ENCODE measurements at places on chromosomes 2 and 18.
A peak's percentile ranks its signal among the peaks of the same experiment; 100 is the strongest.

DNA sequence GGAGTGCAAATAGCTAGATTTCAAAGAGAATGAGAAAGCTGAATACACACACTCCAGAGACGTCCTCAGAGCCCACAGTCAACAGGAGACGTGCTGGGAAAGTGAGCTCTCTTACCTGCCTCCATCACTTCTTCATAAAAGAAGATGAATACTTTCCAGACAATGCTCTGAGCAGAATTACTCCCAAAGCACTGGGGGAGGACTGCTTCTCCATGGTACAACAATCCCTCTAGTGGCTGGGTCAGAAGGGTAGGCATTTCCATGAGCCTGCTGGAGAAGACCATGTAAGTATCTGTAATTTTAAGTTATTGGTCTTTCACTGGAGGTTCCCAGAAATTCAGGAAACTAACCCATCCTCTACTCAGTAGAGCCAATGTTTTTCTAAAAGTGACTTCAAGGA lies 190.3 kb downstream of the RBM43 start:
- no peak for DNase-seq

DNA sequence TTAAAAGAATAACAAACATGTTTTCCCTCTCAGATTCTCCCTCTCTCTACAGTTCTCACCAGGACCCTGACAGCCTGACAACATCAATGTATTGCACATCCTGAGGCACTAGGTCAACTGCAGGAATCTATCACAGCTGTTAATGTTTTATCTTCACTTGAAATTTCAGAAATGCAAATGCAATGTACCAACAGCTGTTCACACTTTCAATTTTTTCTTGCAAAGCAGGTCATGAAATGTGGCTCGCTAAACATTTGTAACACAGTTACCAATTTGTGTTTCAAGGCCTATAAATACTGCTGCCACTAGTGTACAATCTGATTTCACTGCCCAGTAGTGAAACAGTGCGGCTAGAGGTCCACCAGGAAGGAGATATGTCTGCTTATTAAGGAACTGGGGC lies 147.8 kb downstream of the EXOC6B start:
- no peak for DNase-seq

- DNase-seq = no peak
Observed at GRCh38 chr2:126244937-126245336, 411.0 kb upstream of the GYPC start.

GRCh38 chr2:84494070-84494469 lies 22.2 kb upstream of the DNAH6 start:
- no peak for DNase-seq

- no peak for DNase-seq
Observed at GRCh38 chr2:192741889-192742288, 547.2 kb upstream of the TMEFF2 start.

DNA sequence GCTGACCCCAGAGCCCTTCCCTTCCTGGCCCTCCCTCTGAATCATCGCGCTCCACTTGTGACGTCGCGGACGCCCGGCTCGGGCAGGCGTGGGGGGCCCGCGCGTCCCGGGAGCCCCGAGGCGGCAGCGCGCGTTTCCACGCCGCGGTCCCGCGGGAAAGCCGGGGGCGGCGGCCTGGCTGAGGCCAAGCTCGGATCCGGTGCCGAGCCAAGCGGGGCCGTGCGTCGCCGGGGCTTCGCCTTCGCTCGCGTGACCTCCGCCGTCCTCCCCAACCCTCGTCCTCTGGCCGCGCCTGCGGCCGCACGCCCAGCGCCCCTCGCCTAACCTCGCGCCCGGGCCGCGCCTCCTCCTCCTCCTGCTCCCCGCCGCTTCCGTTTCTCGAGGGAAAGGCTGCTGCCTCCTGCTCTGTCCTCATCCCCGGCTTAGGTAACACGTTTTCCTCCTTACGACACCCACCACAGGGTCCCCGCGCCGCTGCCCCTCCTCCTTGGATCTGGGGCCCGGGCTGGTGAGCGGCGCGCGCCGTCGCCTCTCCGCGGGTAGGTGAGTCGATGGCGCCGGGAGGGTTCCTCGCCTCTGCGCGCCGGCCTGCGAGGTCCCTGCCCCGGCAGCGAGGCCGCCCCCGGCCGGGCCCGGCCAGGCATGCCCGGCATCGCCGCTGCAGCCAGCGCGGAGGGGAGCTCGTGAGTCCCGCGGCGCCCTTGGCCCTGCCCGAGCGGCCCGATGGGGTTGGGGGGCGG lies at the start of gene INPP1:
TSS of gene INPP1 (plus strand) at position 54 of the 740 bp plus-strand sequence. CDS start 16,514 bp downstream, outside the sequence.
- peak; percentile 14 for DNase-seq

DNA sequence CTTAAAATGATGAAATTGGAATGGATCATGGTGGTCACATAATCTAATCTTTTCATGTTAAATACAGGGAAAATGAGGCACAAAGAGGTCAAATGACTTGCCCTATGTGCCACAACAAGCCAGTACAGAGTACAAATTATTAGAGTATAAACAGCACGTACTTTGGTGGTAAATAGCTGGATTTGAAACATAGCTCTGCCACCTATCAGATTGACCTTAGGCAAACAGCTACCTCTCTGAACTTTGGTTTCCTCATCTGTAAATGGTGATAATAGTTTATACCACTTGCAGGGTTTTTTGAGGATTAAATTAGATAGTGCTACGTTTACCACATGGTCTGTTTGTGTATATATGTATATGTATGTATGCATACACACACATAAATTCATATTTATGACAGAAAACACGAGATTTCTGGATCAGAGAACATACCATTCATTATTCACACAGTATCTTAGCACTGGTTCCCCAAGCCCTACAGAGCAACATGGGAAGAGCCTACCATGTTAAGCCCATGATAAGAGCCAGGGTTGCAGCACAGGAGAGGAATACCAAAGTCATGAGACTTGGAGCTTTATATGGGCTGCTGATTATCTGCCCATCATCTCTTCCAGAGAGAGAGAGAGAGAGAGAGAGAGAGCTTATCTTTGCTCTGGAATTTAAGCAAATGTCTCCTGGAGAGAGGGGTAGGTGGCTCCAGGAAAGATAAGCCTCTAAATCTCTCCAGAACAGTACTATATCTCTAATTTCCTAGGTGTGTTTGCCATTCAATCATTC lies 73.5 kb downstream of the MDH1 start:
- no peak for DNase-seq

GRCh38 chr2:33210626-33211025 lies 263.9 kb downstream of the LTBP1 start:
- no peak for DNase-seq

DNA sequence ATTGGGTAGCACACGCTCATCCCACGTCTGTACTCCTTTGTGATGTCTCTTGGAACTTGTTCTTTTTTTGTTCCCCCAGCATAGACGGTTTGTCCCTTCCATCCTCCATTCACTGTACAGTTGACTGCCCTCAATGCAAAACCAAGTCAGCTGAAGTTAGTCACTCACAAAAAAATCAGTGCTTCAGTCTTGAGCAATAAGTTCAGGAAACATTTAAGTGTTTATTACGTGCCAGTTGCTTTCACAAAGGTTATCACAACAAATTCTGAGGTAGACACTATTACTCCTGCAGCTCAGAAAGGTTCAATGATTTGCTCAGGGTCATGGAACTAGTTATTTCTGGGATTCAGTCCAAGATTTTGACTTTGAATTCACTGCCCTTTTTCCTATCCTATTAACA lies 102.2 kb downstream of the PDE1A start:
- no peak for DNase-seq

DNA sequence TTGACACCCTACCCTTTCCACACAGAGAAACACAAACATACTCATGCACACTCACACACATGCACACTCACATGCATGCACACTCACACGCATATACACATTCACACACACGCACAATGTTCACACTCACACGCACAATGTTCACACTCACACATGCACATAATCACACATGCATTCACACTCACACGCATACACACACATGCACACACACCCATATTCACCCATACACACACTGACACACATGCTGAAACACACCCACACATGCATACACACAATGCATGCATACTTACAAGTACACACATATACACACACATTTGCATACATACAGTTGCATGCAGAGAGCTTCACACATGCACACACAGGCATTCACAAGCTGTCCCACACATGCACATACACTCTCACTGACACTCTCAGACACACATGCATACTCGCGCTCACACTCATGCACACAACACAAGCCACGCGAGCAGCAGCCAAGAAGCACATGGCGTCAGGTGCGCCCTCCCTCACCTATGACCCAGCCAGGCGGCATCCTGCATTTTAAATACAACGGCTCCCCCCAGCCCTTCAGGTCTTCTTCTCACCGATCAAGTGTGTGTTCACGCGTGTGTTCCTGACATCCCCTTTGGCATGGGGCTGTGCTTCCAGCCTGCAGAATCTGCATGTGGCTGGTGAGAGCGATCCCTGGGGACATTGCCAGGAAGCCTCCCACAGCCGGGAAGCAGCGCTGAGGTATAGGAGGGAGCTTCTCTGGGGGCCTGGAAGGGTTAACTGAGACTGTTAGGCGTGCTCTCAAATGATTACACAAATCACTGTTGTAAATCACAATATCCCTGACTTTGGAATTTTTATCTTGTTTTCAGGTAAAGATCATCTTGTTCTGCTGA lies 195.1 kb downstream of the RTP5 start:
- DNase-seq = no peak

GRCh38 chr2:119119999-119120756 lies 38.4 kb downstream of the C1QL2 start:
- no peak for DNase-seq

GRCh38 chr18:79819968-79820351 lies 22.2 kb downstream of the KCNG2 start:
- no peak for DNase-seq

GRCh38 chr18:70058916-70059315 lies 111.2 kb upstream of the CD226 start:
- DNase-seq = no peak

DNA sequence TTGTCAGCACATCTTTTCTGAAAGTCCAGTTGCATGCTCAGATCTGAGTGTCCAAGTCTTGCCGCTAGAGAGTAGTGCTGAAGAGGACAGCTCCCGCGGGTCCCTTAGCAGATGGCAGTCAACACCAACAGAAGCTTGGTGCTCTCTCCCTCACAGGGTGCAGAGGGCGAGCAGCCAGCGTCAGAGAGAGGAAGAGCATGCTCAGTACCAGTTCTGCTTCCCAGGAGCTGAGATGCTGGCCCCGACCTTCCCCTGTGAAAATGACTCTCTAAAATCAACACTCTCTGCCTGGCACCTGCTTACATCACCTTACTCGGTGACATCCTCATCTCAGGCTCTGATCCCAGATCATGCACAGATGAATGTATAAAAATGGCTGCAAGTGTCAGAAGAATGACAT lies 86.0 kb upstream of the TWIST2 start:
- DNase-seq = no peak

DNA sequence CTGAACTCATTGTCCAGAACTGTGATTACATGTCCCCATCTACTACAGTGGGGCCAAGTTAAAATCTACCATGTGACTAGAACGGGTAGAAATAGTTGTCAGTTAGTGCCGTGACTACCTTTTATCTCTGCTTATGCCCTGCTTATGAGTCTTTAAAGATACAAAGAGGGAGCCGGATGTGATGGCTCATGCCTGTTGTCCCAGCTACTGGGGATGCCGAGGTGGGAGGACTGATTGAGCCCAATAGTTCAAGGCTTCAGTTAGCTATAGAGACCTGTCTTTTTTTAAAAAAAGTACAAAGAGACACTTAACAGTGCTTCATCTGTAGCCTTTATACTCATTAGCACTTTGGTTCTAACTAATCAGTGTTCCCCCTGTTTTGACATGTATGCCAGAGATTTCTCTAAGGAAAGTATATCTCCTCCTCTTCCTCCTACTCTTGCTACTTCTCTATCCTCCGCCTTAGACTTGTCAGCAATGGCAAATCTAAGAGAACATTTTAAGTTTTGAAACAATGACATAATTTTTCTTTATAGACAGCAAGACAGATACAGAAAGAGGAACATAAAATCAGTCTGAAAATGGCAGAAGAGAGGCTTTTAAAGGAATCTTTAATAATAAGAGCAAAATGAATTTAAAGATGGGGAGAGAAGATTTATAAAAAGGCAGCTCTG lies 45.0 kb downstream of the NBEAL1 start:
- no peak for DNase-seq

GRCh38 chr2:126662621-126663020 lies 6.7 kb downstream of the GYPC start:
- no peak for DNase-seq

- DNase-seq = no peak
Observed at GRCh38 chr2:216671791-216672343, 23.5 kb downstream of the IGFBP5 start.

GRCh38 chr2:27303093-27304025 lies 4.9 kb downstream of the UCN start:
- no peak for DNase-seq

- no peak for DNase-seq
Observed at GRCh38 chr2:158967731-158968395, 577 bp upstream of the TANC1 start.

GRCh38 chr2:236262238-236262637 lies 2.0 kb downstream of the ASB18 start:
- DNase-seq = no peak

DNA sequence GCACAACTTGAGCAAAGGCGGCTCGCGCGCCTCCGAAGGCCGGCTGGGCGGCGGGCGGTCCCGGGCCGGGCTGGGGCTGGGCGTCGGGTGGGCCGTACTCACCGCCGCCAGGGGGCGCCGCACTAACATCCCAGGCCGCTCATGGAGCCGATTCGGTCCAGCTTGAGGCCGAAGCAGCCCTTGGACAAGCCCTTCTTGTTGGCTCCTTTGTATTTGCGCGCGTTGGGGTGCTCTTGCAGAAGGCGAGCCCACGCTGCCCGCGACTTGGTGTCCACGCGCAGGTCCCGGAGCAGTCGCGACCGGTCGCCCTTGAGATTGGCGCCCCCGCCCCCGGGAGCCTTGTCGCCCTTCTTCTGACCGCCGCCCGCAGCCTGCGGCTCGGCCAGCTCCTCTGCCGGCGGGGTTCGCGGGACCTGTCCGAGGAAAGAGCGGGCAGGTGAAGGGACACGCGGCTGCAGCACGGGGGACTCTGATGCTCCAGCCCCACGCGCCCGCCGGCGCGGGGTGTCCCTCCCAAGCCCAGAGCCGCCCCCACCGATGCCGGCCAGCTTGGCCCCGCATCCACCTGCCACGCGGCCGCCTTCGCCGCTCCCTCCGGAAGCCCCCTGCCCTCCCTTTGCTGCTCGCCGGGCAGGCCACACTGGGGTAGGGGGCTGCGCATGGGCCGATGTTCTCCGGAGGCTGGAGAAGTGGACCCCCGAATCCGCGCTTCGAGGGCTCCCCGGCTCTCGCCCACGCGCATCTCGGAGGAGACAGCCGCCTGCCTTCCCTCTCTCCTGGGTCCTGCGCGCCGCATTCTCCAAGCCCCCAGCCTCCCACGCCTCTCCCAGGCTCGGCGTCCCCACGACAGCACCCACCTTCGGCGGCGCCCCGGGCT lies 655 bp downstream of the NPPC start:
- DNase-seq = no peak

Data from GOT3 (cell line).